ENCODE measurements at places on chromosomes 16 and 17.

DNA sequence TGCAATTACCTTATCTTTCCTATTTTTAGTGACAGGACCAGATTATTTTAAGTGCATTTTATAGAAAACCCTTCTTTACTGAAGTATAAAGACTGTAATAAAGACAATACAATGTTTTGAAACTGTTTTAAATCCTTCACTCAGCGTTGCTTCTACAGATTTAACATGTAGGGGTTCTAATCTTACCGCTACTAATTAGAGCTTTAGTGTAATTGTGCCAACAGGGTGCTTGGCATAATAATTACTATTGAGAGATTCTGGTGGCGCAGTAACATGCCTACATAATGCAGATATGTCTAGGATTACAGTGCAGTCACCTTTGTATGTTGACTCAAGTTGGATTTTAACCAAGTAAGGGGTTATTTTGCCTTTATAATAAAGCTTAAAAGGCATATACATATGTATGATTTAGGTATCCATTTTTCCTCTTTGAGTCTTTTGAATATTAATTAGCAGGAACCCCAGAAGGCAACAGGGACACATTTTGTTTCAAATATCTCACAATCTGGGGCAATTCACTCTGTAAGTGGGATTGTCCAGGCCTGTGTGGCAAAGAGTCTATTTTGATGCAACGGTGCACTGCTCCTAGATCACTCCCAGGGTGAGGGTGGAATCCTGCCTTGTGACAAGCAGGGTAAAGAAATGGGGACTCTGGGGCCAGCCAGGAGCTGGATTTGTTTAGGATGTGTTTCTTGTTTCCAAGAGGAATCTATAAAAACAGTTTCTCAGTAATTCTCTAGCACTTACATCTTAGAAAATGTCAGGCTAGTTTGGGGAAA lies 604.7 kb upstream of the SALL1 start:
- DNase-seq = no peak

DNA sequence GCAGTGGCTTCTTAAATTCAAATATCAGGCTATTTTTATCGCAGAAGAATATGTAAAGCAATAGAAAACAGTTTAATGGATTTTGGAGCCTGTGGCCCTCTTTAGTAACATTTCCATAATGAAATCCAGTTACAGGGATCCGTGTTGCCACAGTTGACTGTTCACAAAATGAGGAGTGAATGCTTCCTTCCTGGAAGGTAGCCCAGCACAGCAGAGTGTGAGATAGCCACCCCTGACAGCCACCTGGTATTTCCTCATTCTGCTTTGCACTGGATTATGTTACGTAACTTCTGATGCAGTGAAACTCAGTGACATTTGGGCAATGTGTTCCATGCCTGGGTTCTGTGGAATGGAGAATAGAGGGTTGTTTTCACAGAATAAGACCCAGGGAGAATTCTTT lies 517.2 kb downstream of the RBFOX1 start:
- no peak for DNase-seq

GRCh38 chr17:81142301-81143199 lies 22.8 kb upstream of the PVALEF start:
- DNase-seq = peak; percentile 82

DNA sequence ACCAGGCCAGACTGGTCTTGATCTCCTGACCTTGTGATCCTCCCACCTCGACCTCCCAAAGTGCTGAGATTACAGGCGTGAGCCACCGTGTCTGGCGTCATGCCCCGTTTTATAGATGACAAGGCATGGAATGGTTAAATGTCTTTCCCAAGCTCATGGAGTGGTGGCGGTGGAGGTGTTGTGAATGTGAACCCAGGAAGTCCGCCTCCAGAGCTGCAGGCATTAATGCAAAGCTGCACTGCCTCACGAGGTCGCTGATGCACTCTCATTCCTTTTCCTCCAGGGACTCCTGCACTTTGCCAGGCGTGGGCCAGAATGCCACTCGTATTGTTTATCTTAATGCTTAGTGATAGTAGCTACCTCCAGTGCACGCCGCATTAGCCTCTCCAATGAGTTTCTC lies 149.6 kb downstream of the WWOX start:
- no peak for DNase-seq

GRCh38 chr17:980406-981291 lies 1.1 kb upstream of the NXN start:
- DNase-seq = peak; percentile 88

- DNase-seq = peak; percentile 54
Observed at GRCh38 chr17:57574040-57574513, 171.0 kb downstream of the CCDC182 start.

DNA sequence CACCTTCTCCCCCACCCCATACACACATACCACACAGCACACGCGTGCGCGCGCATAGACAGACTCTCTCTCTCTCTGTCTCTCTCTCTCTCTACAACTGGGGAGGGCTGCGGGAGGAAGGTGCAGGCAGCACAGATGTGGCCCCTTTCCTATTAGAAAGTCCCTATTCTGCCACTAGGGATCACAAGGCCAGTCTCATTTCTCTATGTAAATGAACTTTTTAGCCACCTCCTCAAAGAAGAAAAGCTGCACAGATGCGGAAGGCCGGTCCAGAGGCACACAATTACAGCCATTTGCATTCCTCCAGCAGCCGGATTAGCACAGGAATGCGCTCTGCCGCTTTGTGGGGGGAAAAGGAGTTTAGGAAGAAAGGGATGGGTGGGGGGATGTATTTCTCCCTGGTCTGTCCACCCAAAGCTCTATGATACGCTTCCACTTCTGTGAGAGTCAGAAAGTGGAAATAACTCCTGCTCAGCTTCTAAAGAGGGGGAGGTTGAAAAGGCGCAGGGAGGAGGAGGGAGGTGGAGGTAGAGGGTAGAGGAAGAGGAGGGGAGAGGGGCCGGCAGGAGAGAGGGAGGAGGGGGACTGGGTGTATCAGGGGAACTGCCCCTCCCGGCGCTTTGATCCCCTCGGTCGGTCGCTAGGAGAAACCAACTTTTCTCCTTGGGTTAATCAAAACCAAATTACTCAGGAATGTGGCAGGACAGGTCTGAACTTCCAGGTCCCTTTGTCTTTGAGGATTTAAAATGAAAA lies 11.7 kb downstream of the ZFHX3 start:
- DNase-seq = peak; percentile 9

- DNase-seq = peak; percentile 76
Observed at GRCh38 chr17:12789075-12789480, 220 bp upstream of the ARHGAP44 start.

DNA sequence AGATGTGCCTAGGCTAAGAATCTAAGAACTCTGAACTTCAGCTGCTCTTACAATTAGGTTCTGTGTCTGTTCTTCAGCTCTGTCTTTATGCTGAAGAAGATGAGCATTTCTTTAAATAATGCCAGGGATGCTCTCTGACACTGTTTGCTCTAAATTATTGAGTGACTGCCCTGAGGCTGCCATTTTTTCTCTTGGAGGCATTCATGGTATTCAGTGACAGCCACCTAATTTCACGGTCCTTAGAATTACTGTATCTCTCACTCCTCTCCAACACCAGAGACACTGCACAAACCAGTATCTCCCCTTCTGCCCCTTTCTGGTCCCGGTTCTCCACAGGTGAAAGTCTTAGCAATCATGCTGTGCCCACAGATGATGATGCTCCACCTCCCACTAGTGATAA lies 123.6 kb upstream of the MPHOSPH6 start:
- no peak for DNase-seq

- DNase-seq = peak; percentile 77
Observed at GRCh38 chr16:89155184-89155679, 16.3 kb upstream of the CDH15 start.

GRCh38 chr17:35341411-35341992 lies 31.9 kb downstream of the SLFN11 start:
- no peak for DNase-seq

DNA sequence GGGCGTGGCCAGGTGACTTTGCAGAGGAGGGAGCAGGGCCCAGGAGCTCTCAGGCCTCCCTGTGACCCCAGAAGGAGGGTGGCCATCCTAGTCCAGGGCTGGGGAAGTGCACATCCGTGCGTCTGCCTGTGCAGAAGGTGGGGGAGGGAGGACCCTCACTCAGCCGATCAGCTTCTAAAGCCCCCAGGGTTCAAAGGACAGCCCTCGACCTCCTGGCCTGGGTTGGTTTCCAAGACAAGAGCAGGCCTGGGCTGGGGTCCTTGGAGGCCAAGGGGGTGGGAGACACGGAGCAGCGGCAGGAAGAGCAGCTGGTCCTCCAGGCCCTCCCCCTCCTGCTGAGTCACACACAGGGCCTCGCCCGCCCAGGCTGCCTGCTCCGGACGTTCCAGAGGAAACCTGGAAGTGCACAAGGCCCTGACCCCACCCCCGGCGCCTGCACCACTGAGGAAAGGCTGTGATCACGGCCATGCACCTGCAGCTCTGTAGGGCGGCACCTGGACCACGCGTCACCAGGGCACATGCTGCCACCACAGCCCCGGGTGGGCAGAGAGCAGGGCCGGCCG lies 67.1 kb upstream of the ZNF469 start:
- peak; percentile 67 for DNase-seq

- peak; percentile 49 for DNase-seq
Observed at GRCh38 chr16:78684655-78685375, 585.4 kb downstream of the WWOX start.

DNA sequence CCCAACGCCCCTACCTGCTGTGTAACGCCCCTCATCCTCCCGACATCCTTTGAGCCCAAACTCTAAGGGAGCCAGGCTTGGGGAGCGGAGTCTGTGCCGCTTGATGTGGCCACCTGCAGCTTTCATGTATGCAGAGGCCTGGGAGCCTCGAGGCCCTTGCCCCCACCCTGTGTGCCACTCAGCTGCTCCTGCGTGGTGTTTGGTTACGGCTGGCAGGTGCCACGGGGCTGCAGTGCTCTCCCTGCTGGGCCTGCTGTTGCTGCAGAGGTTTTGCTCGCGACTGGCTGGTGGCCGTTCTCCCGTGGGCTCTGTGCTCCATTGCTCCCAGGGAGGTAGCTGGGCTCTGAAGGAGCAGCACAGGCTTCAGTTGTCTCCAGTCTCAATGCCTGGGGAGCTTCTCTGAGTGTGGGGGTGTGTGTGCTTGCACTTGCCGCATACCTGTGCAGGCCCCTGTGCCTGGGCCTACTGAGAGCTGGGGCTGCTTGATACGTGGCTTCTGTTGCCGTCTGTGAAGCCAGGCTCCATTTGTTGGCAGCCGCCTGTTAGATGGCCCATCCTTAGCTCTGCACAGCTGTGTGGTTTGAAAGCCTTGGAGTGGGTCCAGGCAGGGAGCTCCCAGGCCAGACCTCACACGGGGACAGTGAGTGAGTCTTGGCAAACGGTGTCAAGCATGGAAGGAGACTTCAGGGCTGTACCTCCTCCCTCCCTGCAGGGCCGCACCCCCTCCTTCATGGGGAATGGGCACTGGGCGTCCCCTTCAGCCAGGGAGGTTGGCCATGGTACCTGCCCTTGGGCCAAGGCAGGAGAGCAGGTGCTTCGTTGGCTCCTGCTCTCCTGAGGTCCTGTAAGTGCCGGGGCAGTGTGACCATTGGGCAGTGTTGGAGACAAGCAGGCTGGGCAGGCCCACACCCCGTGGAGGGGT lies 47.2 kb downstream of the PDPK1 start:
- DNase-seq = peak; percentile 69

- DNase-seq = no peak
Observed at GRCh38 chr17:12856416-12856815, 67.1 kb downstream of the ARHGAP44 start.

DNA sequence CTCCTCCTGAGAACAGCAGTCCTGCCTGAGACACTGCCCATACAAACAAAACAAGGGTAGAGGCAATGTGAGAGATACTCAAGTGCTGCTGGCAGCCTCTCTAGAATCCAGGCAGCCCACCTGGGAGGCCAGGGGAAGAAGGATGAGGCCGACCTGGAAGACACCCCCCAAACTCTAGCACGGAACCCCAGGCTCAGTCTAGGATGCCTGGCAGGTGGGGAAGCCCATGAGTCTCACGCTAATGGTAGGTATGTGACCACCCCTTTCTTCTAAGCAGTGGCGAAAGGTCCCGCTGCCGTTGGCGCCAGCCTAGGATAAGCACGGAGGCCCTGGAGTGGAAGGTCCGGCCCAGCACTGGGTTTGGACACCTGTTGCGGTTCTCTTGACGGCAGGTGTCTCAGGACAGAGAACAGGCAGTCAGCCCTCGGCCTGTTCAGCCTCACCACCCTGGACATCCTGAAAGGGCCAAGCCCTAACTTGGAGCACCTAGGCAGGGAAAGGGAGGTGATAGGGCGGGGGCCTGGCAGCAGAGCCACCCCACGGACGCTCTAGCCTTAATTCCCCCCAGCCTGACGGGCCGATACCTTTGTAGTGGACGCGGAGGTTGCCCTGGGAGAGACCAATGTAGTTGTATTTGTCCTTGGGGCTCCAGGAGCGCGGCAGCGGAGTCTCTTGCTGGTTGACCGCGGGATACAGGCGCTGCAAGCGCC lies 487 bp downstream of the RANBP10 start:
- DNase-seq = no peak

DNA sequence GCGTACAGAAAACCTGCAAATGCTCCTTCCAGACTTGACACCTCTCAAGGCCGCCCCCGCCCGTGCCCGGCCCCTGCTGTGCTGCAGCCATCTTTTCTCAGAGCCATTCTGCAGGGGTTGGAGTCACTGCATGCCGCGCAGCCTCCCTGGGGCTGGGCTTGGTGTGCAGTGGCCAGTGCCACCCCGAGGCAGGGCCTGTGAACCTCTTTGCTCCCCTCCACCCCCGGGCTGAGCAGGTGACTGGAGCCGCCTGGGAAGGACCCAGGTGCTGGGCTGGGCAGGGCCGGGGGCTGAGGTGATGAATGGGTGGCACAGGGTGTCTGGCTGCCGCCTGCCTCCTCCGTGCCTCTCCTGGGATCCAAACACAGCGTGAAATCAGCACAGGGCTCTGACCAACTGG lies 20.3 kb downstream of the MRM3 start:
- DNase-seq = no peak

All from left hindlimb (tissue), 1 donor.